ENCODE measurements at places on chromosomes 6 and 20.
A peak's percentile ranks its signal among the peaks of the same experiment; 100 is the strongest.

DNA sequence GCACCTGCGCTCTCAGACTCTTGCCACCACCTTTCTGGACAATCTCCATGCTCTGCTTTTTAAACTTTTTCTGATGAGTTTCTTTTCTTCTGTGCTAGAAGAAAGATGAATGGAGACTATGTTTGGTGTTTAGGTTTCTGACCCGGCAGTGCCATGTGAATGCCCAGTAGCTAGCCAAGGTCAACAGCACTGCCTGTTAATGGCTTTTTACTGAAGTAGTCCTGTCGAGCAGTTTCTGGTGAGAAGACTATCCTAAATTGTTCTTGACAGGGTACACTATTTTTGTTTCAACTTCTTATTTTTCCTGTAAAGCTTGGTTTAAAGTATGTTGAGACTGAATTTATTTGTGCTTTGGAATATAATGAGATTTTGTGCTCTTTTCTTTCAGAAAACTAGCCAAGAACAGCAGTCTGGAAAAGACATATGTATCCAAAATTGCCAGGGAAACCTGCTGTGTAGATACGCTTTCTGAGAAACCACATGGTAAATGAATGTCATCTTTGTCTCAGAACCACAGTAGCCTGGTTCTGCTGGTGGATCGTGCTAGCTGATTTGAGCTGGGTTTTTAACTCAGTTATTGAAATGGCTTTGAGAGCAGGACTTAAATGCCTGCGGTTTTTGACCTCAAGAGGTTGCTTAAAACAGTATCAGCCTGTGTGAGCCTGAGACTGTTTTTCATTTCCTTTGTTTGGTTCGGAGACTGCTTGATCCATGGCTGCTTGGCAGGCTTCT lies 48.1 kb downstream of the KCNS1 start:
- no peak for DNase-seq

- DNase-seq = no peak
These were observed 420.1 kb downstream of the GJA1 start for GRCh38 chr6:121855521-121855920.

- DNase-seq = no peak
These were observed 20.8 kb upstream of the FAM83D start for GRCh38 chr20:38905375-38905774.

DNA sequence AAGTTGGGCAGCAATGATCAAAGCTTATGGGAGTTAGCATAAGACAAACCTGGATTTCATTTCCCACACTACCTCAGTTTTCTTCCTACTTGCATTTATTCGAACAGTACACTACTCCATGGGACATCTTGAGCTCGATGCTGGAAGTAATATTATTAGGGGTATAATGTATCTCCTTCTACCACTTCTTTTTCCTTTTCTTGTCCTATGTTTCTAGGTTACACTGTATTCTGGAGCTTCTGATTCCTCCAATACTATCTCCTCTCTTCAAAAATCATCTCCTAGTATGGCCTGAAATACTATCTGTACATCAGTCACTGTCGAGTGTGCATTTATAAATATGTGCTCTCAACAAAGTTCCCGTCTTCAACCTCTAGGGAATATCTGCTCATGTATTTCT lies 124.4 kb downstream of the MAP7 start:
- no peak for DNase-seq

GRCh38 chr6:83709748-83710050 lies 798 bp upstream of the SNAP91 start:
- DNase-seq = no peak

DNA sequence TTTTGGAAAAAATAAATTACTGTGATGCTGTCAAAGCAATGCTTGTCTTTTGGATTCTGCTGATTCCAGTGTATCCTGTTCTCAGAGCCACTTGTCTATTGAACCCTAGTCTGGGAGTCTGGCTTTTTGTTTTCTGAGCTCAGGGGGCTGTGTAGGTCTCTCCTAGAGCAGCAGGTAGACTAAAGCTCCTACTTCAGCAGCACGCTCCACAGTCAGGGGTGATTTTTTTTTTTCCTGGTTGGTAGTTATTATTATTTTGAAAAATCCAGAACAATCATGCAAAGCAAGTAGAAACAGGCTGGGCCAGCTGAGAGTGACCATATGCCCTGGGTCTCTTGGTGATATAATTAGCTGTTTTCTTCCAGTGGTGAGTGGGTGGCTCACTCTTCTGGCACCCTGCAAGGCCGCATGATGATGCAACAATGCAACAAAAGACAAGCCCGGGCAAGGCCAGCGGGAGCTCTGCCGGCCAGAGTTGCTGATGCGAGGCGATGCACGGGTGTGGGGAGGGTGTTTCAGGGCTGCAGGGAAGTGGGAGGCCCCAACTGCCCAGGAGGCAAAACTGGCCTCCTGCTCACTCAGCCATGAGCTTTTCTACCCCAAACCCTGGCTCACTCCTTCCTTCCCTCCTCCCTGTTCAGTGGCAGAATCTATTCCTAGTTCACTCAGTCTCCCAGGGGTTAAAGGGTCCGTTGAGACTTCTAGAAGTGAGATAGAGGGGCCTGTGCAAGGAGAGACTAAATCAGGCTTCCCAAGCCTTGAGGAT lies 11.5 kb upstream of the CDKN1A start:
- DNase-seq = peak; percentile 14

- DNase-seq = no peak
These were observed 154.7 kb upstream of the RIN2 start for GRCh38 chr20:19603376-19603750.

DNA sequence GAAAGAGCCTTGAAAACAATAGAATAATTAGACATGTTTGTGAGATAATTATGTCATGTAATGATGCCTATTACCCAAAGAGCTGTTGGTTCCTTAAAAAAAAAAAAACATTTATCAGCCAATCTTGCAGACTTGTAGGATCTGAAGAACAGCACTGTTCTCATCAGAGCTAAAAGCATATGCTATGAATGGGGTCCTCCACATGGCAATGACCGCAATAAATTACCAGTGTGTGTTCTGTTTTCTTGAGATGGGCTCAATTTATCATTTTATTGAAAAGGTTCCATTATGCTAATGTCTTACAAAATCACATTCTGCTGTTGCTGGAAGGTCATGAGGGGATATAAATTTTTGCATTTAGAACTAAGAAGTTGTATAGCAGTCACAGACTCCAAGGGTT lies 484.7 kb downstream of the PRKN start:
- DNase-seq = no peak

- no peak for DNase-seq
These were observed 54.1 kb upstream of the PTPRT start for GRCh38 chr20:43243672-43244269.

GRCh38 chr6:166763606-166764472 lies 136.8 kb upstream of the RPS6KA2 start:
- no peak for DNase-seq

DNA sequence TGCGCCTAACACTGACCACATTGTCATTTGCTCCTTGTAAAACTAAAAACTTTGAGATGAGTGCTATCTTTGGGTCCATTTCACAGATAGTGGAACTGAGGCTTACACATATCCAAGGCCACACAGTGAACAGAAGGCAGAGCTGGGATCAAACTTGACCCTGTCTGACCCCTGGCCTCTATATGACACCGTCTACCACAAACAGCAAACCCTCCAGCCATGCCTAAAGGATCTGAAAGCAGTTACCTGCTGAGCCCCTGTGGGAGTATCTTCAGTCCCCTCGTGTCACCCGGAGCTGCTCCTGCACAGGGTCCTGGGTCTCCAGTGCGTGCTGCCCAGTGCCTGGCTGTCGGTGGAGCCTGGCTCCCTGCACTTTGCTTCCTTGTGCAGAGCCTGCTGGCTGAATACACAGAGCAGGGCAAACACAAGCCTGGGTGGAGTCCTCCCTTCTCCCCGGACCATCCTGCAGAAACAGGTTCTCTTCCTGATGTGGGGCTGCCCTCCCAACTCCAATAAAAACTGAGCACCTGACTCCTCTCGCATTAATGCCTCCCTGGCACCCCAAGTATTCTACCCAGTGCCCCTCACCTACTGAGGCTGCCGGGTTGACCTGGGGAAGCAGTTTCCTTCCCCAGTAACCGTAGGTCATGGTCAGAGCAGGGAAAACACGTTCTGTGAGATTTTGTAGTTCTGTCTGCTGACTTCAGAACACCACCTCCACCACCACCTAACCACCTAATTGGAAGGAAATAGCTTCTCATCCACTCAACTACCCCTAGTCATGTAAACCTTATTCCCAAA lies at the start of gene BCAS1:
Gene BCAS1 (minus strand): TSS at position 408 of the 801 bp plus-strand sequence. CDS start 11,876 bp downstream, outside the sequence.
- no peak for DNase-seq

GRCh38 chr20:23157734-23158133 lies 71.6 kb upstream of the CD93 start:
- no peak for DNase-seq

GRCh38 chr20:52708137-52708536 lies 264.0 kb upstream of the TSHZ2 start:
- DNase-seq = no peak

DNA sequence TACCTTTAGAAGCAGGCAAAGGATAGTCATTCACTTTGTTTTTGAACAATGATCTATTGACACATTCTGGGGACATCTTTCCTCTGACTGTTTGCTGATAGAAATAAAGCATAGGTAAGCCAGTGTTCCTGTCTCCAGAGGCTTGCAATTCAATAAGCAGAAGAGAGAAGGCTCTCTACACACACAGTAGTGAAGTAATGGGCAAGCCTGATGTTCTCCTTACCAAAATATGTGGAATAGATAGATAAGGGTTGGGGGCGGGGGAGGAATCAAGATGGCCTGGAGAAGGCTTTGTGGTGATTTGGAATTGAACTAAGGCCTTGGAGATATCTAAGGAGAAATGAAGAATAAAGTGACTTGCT lies 27.3 kb downstream of the PAQR8 start:
- DNase-seq = no peak

DNA sequence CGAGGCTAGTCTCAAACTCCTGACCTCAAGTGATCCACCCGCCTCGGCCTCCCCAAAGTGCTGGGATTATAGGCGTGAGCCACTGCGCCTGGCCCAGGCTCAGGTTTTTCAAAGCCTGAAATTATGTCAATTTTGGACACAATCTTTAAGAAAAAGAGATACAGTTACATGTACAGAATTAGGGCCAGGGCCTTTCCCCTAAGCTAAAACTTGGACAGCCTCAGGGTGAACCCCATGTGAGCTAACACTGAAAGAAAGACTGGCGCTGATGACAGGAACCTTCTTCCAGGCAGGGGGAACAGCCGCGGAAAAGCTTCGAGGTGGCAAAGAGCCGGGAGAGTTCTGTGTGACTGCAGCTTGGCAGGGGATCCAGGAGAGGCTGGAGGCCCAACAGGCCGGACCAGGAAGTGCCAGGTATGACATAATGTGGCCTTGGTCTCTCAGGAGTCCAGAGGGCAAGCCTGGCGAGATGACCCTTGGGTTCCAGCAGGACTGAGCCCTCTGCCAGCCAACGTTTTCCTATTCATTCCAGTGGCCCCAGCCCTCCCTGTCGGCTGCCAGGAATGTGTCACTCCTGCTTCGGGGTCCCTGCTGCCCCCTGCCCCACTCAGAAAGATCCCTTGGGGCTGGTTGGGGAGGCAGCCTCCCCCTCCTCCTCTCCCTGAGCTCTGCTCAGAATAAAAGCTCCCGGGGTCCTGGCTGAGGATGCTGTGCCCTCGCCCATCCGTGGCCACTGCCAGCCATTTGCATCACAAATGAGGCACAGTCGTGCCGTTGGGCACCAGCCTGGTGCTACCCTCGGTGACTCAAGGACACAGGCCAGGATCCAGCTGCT lies 37.3 kb downstream of the RBM38 start:
- DNase-seq = no peak

- DNase-seq = peak; percentile 16
These were observed 20.7 kb upstream of the PHACTR3 start for GRCh38 chr20:59583428-59584277.
